ENCODE measurements at places on chromosomes 2 and 18.

DNA sequence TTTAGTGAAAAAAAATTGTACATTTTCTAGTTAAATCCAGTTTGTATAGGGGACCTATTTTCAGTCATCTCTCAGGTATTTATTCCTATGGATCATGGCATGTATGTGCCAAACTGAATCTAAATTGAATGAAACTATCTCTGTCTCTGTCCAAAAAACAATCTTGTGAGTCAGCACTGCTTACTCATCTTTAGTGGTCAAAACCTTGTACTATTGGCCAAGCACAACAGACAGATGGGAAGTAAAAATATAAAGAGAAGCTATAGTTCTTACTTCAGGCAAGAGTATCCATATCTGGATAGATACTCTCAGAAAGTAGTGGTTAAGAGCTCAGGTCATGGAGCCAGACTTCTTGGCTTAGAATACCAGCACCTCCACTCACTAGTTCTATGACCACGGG lies 76.0 kb upstream of the KLHL14 start:
- DNase-seq = no peak

- DNase-seq = no peak
Observed at GRCh38 chr2:58913082-58913726, 672.1 kb upstream of the FANCL start.

GRCh38 chr2:200616656-200617055 lies 30.8 kb downstream of the AOX1 start:
- DNase-seq = no peak

DNA sequence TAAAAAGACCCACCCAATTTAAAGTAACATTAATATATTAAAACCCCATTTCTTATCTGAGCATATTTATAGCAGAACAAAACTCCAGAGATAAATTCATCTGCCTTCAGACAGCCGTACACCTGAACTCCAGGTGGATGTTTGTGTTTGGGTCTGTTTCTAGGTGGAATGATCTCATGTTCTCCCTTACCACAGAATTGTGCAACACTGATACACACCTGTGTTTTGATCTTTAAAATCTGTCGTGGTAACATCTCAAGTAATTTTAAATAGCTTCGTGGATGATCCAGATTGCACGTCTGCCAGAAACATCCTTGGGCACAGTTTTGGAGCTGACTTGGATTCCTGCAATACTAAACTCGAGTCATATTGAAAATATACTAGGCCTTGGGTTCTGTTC lies 207.5 kb upstream of the FOSL2 start:
- no peak for DNase-seq

DNA sequence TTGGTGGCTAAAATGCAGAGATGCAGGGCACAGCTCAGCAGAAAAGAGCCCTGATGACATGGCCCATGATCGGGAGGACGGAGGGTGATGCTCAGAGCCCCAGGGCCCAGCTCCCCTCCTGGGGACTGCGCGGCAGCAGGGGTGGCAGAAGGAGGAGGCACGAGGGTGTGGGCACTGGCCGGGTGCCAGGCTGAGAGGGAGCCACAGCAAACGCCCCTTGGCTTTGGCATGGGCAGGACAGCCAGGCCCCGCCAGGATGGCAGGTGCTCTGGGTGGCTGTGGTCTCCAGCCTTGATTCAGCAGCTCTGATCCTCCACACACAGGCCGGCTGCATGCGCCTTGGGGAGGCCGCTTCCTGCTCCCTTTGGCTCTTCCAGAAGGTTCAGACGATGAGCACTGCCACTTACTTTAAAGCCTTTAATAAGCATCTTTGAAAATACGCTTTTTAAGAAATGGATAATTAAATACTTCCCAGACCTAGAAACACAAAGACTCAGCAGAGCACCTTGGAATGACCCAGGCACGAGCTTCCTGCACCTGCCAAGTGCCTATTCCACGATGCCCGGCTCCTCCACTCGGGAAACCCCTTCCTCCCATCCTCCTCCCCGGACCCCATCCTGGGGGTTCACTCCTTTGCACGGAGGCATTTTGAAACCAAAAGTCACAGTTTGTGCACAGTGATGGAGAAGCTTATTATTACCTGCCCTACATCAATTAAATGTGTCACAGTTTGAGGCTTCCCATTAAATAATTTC lies 78.5 kb upstream of the SNTG2 start:
- DNase-seq = no peak

- DNase-seq = no peak
Observed at GRCh38 chr2:54981385-54981784, 68.9 kb downstream of the RTN4 start.

GRCh38 chr2:115908731-115909130 lies 1466.3 kb downstream of the DPP10 start:
- DNase-seq = no peak

DNA sequence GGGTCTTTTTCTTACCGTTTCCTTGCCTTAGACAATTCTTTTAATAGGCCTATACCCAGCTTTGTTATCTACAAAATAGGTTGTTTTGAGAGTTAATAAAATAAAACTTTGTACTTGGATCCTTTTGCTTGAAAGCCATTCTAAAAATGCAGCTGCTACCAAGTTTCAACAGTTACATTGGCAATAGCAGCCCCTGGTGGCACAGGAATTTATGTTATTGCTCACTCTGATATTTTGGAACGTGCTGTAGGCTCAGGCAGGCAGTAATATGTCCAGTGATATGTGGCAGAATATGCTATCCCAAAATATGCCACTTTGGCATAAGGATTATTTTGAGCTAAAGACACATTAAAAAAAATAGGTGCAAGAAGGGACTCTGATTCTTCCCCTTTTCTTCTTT lies 6.7 kb upstream of the COMMD1 start:
- DNase-seq = no peak

- no peak for DNase-seq
Observed at GRCh38 chr2:44705356-44705755, 236.1 kb upstream of the SIX3 start.

GRCh38 chr18:58788971-58789875 lies 75.5 kb upstream of the ZNF532 start:
- DNase-seq = no peak
